ENCODE measurements at places on chromosomes 12 and 14.

GRCh38 chr12:129886541-129886940 is 17.3 kb downstream of the TMEM132D start:
- no peak for DNase-seq

GRCh38 chr12:63949902-63950301 is 105.4 kb downstream of the SRGAP1 start:
- no peak for DNase-seq

- no peak for DNase-seq
Observed at GRCh38 chr14:103348154-103348553, 14.1 kb downstream of the EIF5 start.

- DNase-seq, result no peak
Observed at GRCh38 chr14:82411298-82411697, 877.6 kb upstream of the SEL1L start.

DNA sequence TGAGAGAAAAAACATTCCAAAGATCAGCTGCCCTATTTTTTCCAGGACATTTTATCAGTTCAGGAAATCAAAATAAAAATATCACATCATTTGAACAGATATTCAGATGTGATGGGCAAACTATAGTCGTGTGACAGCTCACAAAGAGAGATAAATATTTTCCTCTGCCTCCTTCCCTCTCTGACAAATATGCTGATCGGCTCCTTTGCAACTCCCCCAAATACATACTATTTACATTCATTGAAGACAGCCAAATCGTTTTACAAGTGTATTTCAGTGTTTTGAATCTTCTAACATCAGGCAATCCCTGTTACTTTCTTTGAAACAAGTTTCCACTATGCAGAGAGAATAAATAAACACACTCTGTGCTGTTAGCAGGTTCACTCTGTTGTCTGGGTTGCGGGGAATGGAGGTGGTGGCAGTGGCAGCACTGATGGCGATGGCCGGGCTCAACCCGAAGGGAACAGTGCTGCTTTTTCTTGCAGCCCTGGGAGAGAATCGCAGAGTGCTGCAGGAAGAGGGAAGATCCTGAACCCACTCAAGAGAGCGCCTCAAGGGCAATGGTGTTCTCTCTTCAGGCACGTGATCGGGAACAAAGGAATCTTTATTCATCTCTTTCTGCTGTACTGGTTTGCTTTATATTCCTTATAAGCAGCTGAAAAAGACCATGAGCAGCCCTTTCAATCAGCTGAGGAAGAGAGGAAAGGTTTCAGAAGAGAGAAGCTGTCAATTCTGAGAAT is 142.5 kb downstream of the PHLDA1 start:
- DNase-seq, result no peak

- peak; percentile 54 for DNase-seq
Observed at GRCh38 chr12:5473076-5473782, 41.3 kb downstream of the NTF3 start.

GRCh38 chr12:107530701-107531100 is 154.9 kb upstream of the PWP1 start:
- DNase-seq, result no peak

GRCh38 chr12:120821878-120822277 is 82.3 kb downstream of the SPPL3 start:
- no peak for DNase-seq

- peak; percentile 13 for DNase-seq
Observed at GRCh38 chr12:95102916-95103671, 29.7 kb upstream of the NR2C1 start.

GRCh38 chr14:93683226-93683625 is 105.1 kb downstream of the PRIMA1 start:
- DNase-seq, result no peak

DNA sequence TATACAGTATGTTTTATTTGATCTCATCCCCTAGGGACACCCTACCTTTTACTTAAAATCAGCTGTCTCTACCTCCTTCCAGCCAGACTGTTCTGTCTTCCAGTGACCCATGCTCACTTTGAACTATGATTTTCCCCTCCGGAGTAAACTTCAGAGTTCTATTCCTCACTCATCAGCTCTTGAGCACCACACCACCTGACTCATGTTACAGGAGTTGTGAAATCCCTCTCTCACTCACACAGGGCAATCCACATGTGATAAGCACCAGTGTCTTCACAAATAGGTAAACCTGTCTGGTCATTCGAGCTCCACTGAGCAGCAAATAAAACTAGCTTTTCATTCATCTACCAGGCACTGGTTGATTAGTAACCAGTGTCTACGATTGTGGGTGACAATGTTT is 177.3 kb upstream of the BMP4 start:
- DNase-seq, result peak; percentile 75

GRCh38 chr12:43407816-43408645 is 144.0 kb downstream of the ADAMTS20 start:
- DNase-seq, result no peak

DNA sequence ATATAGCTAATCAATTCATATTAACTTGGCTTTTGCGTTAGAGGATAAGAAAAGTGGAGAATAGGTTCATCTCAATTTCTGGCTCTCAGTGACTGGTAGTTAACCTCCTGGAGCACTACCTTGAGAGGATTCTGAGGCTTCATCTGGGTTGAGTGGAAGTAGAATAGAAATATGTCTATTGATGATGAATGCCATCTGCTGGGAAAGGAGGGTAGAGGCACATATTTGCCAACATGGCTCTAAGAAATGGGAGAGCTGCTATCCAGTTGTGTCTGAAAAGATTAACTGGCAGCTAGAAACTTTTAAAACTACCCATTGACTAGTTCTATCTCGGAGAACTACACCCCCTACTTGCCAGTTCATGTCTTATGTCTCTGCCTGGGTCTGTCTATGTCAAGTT is 530.1 kb downstream of the NRXN3 start:
- no peak for DNase-seq

DNA sequence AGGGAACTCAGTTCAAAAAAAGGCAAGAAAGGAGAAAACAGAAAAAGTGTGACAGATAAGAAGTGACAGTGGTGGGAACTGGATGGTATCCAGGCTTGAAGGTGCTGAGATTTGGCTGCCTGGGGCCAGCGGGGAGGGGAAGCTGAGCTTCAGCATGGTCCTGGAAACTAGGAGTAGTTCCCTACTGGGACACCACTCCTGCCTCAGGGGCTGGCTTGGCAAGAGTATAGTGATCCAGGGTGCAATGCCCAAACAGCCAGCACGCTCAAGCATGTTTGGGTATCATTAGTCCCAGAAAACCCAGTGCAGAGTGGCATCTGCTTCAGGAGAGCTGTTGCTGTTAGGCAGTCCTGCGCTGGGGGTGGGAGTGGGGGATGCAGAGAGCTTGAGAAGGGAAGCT is 49.5 kb upstream of the KTN1 start:
- no peak for DNase-seq

DNA sequence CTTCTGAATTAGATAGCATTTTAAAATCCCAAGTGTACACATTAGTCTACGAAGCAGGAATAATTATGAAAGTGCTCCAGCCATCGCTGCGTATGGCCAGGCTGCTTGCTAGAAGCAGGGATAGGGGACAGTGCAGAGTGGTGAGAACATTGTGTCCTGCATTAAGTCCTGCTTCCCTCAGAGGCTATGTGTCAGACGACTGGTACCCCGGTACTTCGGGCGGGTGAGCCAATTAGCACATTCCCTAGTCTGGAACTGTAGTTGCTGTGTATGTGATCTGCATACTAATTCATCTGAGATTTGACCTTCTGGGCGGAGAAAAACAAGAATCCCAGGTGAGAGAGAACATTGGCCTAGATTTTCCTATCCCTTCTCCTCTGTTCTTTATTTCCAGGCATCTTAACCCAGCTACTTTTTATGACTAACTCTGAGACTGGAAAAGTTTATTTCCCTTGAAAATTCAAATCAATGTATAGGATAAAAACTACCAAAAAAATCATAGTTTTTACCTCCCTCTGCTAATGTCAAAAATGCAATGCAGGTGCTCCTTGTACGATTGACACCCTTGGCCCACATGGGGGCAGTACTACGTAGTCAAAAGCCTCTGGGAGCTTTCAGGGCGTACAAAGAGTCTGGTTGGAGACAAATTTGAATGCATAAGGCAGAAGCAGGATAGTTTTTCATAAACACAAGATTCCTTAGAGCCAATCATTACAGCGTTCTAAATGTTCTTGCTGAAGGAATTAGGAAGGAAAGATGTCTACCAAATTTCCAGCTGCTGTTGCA is 764.3 kb downstream of the NOVA1 start:
- DNase-seq, result peak; percentile 72

- DNase-seq, result no peak
Observed at GRCh38 chr12:38547586-38547985, 231.0 kb downstream of the ALG10B start.

All from hepatocyte (in vitro differentiated cells).